IMR-90 (cell line): ENCODE measurements at places on chromosomes 13 and 19.

GRCh38 chr19:3945838-3946237 is 13.0 kb downstream of the NMRK2 start:
- no peaks in the 10 kb centered on the region for H3K4me1 ChIP-seq
- H3K36me3 ChIP-seq: no peaks in the 10 kb centered on the region
- DNase-seq: peak; percentile 29
- no peak overlapping the region for H3K27ac ChIP-seq

DNA sequence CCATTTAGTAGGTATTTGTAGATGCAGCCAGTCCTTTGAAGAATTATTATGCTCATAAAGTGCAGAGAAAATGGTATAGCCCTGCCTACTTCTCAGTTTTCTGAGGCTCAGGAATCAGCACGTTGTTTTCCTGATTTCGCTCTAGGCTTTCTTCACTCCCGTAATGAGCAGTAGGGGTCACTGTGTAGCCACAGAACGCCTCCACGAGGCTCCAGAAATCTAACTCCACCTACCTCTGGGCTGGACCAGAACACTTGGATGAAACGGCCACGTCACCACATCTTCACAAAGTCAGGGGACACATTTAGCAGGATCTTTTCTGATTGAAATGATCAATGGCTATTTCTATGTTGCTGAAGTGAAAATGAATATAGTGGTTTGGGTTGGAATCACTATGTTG is 49.8 kb upstream of the GTF3A start:
- H3K27ac ChIP-seq: no peak overlapping the region
- H3K36me3 ChIP-seq: no peaks in the 10 kb centered on the region
- H3K4me3 ChIP-seq: no peak overlapping the region
- DNase-seq: peak; percentile 88
- H3K27me3 ChIP-seq: peaks cover 22% of the 10 kb centered on the region
- H3K4me1 ChIP-seq: no peaks in the 10 kb centered on the region

DNA sequence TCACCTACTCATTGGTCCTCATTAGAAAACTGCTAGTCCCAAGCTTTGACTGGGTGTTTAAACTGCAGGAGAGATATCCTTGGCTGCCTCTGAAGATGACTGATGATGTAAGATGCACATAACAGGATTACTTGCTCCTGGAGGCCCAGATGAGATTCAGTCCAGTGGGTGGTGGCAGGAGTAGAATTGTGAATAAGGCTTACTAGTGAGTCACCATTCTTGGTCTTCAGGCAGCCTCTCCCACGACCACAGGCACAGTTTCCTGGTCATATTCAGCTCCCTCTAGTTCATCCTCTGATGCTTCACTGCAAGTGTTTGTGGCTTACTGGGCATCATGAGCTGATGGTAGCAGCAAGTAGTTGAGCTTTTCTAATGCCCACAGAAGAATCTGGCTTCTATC is 12.1 kb downstream of the SERTM1 start:
- no peaks in the 10 kb centered on the region for H3K27me3 ChIP-seq
- no peak overlapping the region for H3K27ac ChIP-seq
- no peaks in the 10 kb centered on the region for H3K36me3 ChIP-seq

DNA sequence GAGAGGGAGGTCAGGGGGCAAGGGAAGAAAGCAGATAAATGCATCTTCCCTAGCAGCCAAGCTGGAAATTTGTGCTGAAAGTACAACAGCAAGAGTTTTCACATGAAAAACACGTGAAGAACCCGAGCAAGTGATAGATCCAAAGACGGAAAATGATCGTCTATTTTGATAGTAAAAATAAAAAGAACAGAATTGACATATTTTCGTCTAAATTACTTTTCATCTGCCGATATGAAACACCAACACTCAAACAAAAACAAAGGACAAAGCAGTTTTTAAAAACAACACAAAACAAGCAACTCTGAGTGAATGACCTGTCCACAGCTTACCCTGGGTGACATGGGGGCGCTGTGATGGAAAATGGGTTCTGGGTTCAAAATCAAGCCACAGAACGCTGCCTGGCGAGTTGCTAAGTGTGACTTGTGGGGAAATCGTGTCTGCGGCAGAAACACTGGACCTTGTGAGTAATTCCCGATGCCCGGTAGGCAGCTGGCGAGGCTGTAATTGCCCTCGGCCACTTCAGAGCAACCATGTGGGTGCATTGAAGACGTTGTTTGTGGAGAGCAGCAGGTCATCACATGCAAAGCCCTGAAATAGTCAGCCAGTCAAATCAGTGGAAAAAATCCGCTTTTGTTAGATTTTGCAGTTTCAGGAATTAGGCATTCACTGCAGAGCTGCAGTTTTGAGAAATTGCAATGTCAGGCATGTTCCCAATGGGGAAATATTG is 7.4 kb downstream of the SOX1 start:
- no peak overlapping the region for H3K27ac ChIP-seq
- no peak overlapping the region for H3K4me3 ChIP-seq

GRCh38 chr13:48443442-48444208 is 30.7 kb upstream of the LPAR6 start:
- H3K4me1 ChIP-seq: peaks cover 12% of the 10 kb centered on the region
- H3K27me3 ChIP-seq: no peaks in the 10 kb centered on the region
- H3K36me3 ChIP-seq: no peaks in the 10 kb centered on the region
- no peak for DNase-seq
- no peak overlapping the region for H3K4me3 ChIP-seq

DNA sequence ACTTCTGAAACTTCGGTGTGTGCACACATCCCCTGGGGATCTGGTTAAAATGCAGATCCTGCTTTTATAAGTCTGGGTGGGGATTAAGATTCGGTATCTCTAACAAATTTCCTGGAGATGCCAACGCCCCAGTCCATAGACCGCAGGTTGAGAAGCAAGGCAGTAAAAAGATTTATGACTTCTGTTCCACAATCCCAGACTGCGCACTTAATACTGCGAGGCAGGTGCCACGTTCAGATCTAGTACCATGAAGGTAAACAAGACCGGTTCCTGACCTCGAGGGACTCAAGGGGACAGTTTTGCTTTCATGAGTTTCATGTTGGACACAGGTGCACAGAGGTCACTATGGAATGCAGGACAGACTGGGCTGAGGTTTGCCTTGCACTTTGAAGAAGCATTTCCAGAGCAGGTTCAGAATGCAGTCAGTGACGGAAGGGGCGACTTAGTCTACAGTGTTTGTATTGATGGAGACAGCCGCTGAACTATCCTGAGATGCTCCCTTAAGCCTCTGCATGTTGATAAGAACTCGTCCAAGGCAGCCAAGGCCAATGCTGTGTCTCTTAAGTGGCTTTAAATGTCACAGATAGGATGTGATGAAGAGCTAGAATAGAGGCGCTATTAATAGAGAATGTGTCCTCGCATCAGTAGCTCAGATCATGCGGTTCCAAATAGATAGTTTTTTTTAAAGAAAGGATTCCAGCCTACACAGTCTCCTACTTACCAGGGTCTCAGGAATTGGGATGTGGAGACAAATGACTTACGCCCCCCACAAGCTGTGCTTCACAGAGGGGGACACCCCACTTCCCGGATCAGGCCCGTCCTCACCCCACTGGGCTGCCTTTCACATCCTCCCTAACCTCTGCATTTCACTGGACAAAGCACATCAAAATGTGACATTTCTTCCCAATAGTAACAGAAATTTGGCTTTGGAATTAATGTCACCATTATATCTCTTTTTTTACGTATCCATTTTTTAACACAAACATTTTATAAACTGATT is 97.1 kb upstream of the IRS2 start:
- no peak overlapping the region for H3K4me3 ChIP-seq
- no peaks in the 10 kb centered on the region; the same call in 1 of the 2 replicates for H3K4me1 ChIP-seq
- no peak for DNase-seq
- peaks cover 8% of the 10 kb centered on the region for H3K27me3 ChIP-seq
- no peaks in the 10 kb centered on the region for H3K36me3 ChIP-seq

- H3K27me3 ChIP-seq: peaks cover 85% of the 10 kb centered on the region
- no peak overlapping the region for H3K27ac ChIP-seq
- H3K36me3 ChIP-seq: no peaks in the 10 kb centered on the region
- 0 out of 2 replicates have a peak, but pooled peaks cover 2% of the 10 kb centered on the region for H3K4me1 ChIP-seq
- no peak overlapping the region for H3K4me3 ChIP-seq
- no peak for DNase-seq
These were observed 10.2 kb downstream of the ERFL start for GRCh38 chr19:41918095-41918494.

DNA sequence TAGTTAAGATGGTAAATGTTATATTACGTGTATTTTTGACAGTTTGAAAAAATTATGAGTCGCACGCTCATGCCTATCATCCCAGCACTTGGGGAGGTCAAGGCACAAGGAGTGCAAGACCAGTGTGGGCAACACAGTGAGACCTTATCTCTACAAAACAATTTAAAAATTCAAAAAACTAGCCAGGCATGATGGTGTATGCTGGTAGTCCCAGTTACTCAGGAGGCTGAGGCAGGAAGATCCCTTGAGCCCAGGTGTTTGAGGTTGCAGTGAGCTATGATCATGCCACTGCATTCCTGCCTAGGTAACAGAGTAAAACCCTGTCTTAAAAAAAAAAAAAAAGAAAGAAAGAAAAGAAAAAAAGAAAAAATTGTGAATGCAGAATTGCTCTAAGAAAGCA is 58.0 kb downstream of the TBC1D4 start:
- no peaks in the 10 kb centered on the region for H3K27me3 ChIP-seq
- no peak overlapping the region for H3K4me3 ChIP-seq
- DNase-seq: no peak
- H3K4me1 ChIP-seq: no peaks in the 10 kb centered on the region
- H3K27ac ChIP-seq: no peak overlapping the region

DNA sequence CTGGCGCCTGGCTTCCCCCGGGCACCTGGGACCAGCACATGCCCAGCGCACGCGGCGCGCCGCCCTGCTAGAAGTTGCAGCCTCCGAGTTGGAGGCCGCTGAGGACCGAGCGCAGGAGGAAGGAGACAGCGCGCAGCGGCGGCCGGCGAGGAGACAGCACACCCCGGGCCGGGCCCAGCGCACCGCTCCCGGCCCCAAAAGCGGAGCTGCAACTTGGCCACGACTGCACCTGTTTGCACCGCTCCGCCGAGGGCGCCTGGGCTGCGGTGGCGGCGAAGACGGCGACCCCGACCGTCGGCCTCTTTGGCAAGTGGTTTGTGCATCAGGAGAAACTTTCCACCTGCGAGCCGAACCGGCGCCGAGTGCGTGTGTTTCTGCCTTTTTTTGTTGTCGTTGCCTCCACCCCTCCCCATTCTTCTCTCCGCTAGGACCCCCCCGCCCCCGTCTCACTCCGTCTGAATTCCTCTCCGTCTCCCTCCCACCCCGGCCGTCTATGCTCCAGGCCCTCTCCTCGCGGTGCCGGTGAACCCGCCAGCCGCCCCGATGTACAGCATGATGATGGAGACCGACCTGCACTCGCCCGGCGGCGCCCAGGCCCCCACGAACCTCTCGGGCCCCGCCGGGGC is at the start of gene SOX1:
SOX1 (plus strand) TSS at position 34 of the 626 bp plus-strand sequence; CDS start at position 544, 510 bp downstream.
- peaks cover 67% of the 10 kb centered on the region for H3K27me3 ChIP-seq
- no peaks in the 10 kb centered on the region for H3K4me1 ChIP-seq
- H3K36me3 ChIP-seq: no peaks in the 10 kb centered on the region
- no peak within 1 kb of the TSS for H3K27ac ChIP-seq
- no peak within 1 kb of the TSS for H3K4me3 ChIP-seq

GRCh38 chr19:35828692-35829301 is 16.2 kb upstream of the PRODH2 start:
- H3K27ac ChIP-seq: no peak overlapping the region
- DNase-seq: peak; percentile 67
- H3K27me3 ChIP-seq: peaks cover 9% of the 10 kb centered on the region
- no peaks in the 10 kb centered on the region for H3K4me1 ChIP-seq
- no peaks in the 10 kb centered on the region for H3K36me3 ChIP-seq

GRCh38 chr19:32303193-32303592 is 42.2 kb upstream of the ZNF507 start:
- no peaks in the 10 kb centered on the region for H3K36me3 ChIP-seq
- H3K4me3 ChIP-seq: no peak overlapping the region
- DNase-seq: no peak

DNA sequence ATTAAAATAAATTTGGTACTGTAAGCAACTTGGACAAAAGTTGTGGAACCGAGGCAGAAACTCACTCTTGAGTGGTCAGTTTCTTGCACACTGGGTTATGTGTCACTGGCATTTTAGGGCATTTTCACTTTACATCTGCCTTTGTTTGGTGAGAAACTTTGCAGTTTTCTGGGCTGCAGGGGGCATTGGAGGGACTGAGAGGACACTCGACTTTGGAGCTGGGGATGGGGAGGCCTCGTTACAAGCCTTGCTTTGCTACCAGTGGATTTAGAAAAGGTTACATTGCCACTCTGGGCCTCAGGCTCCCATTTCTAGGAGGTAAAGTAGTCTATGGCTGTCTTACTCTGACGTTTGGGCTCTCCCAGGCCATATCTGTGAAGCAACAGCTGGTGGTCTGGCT is 41.9 kb upstream of the ZNF536 start:
- H3K27ac ChIP-seq: no peak overlapping the region
- H3K4me1 ChIP-seq: no peaks in the 10 kb centered on the region

GRCh38 chr13:47548294-47548840 is 452.7 kb downstream of the SUCLA2 start:
- no peak for DNase-seq
- peaks cover 3% of the 10 kb centered on the region; the same call in 1 of the 2 replicates for H3K4me1 ChIP-seq
- no peaks in the 10 kb centered on the region for H3K36me3 ChIP-seq
- no peak overlapping the region for H3K4me3 ChIP-seq

DNA sequence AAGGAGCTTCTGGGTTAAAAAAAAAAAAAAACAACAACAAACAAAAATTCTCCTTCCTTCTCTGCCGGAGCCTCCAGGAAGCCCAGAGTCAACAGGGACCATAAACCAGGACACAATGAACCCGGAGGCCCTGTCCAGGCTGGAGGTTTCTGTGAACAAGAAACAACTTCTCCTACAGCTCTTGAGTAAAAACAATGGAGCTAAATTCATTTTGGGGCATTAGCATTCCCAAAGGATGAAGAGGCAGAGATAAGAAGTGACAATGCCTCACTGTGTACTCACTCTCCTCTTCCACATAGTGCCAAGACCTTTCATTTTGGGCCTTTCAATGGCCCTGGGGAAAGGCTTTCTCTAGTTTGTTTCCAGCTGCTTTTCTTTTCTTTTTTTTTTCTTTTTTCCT is 9.0 kb downstream of the RHPN2 start:
- H3K4me1 ChIP-seq: peaks cover 5% of the 10 kb centered on the region
- H3K36me3 ChIP-seq: peaks cover 2% of the 10 kb centered on the region; the same call in 1 of the 2 replicates
- H3K27ac ChIP-seq: no peak overlapping the region
- DNase-seq: peak; percentile 49
- H3K4me3 ChIP-seq: no peak overlapping the region

DNA sequence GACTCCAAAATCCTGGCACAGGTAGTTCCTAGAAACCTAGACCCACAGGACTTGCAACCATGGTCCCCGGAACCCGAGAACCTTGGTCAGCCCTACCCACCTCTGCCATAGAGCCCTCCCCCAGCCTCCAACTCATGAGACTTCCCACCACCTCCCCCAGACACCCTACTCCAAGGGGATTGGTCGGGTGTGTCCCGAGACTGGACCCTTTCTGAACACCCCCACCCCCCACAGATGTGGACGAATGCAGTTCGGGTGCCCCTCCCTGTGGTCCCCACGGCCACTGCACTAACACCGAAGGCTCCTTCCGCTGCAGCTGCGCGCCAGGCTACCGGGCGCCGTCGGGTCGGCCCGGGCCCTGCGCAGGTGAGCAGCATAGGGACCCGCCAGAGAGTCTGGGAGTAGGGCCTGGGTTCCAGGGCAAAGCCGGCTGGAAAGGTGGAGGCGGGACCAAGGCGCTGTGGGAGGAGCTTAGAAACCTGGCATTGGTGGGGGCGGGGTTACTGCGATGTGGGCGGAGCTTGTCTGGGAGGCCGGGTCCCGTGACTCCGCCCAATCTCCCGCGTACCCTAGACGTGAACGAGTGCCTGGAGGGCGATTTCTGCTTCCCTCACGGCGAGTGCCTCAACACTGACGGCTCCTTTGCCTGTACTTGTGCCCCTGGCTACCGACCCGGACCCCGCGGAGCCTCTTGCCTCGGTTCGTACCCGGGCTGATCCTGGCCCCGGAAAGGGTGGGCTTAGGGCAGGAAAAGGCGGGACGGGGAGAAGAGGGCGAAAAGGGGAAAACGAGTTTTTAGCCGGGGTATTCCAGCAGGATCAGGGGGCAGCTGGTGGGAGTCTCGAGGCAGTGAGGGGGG is 11.9 kb downstream of the LTBP4 start:
- peaks cover 26% of the 10 kb centered on the region for H3K36me3 ChIP-seq
- peak overlapping the region; percentile 64; the same call in 1 of the 2 replicates for H3K4me3 ChIP-seq
- no peaks in the 10 kb centered on the region for H3K27me3 ChIP-seq
